Inflammatory macrophage treated with lipopolysaccharide for 4 hours (primary cell): ENCODE measurements at places on chromosomes 4 and X.

- DNase-seq: no peak
These were observed 10.3 kb upstream of the ODAPH start for GRCh38 chr4:75545526-75545925.

DNA sequence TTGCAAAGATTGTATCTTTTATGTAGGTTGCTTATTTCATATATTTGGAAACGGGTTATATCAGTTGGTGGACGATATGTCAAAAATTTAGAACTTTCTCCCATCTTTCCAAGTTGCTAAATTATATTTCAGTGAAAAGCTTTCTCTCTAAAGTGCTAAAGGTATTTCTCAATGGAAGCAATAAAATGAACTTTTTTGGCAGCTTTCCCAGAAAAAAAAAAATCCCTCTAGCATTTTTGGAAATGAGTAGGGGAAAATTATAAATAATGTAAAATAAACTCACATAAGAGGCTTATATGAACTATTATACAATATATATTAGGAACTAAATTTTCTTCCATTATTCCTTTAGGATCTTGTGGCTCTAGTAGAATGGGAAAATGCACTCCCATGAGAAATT, 152.2 kb downstream of the GRID2 start:
- no peak for DNase-seq

DNA sequence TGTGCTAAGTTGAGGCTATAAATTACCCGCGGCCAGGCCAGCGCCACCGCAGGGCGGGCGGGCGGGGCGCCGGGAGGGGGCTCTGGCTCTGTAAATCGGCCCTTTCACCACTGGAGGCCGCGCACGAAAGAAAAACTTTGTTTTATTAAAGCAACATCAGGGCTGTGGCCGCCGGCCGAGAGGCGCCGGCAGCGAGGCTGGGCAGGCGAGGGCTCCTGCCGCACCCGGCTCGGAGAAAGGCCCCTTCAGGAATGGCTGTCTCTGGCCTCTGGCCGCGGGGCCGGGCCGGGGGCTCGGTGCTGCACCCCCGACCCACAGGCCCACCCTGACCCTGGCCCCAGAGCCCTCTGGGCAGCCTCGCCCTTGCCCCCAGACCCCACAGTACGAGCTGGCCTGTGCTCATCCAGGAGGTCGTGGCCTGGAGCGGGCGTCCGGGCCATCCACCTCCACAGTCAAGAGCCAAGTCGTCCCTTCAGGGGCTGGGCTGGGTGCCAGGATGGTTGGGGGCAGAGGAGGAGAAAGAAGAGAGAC, 29.5 kb upstream of the FGFR3 start:
- no peak for DNase-seq

DNA sequence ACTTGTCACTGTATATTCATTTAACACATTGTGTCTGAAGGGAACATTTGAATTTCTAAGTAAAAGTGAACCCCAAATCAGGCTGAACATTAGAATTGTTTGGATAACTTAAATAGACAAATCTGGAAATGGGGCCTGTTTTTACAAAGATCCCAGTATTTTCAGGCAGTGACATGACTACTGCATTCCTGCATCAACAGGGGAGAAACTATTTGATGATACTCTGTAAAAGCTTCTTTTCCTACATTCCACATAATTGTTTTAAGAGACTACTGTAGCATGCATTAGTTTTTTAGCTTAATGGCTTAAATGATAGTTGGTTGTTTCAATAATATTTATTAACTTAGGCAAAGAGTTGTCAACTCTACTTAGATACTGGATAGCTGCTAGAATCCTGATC, 127.0 kb downstream of the PDS5A start:
- DNase-seq: no peak

- no peak for DNase-seq
These were observed 204.9 kb upstream of the GALNT7 start for GRCh38 chr4:172963498-172964294.

GRCh38 chrX:7343181-7343580, 195.2 kb upstream of the PUDP start:
- no peak for DNase-seq

DNA sequence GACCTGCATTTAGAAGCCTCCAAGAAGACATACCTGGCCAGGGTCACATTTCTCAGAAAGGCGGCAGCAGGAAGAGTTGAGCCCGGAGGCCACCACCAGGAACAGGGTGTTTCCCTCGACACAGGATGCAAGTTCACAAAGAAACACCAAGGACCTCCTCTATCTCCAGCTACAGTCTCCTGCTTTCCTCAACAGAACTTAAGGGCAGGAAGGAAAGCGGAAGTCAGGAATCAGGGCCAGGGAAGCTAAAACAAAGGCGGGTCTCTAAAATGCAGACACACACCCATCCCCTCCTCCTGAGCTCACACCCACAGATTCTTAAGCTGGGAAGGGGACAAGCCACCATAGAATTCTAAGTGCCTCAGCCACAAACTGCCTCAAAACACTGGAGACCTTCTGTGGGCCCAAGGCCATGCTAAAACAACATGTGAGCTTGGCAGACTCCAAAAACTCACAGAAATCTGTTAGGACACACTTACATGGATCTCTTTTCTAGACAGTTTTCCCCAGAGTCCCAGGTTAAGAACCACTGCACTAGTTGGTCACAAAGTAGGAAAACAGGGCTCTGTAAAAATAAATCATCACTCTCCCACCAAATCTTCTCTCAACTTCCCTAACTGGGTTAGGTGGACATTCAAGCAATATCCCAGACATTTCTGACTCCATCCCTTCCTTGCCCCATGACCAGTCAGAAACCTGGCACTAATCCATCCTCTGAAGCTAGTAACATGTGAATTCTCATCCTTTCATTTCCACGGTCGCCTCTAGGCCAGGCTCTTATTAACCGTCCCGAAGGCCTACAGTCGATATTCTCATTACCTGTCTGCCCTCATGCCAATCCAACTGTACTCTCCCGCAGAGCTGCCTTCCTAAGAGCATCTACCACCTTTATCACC, 163.2 kb downstream of the APBB2 start:
- no peak for DNase-seq

GRCh38 chr4:143531788-143532491, 18.4 kb downstream of the SMARCA5 start:
- DNase-seq: no peak

DNA sequence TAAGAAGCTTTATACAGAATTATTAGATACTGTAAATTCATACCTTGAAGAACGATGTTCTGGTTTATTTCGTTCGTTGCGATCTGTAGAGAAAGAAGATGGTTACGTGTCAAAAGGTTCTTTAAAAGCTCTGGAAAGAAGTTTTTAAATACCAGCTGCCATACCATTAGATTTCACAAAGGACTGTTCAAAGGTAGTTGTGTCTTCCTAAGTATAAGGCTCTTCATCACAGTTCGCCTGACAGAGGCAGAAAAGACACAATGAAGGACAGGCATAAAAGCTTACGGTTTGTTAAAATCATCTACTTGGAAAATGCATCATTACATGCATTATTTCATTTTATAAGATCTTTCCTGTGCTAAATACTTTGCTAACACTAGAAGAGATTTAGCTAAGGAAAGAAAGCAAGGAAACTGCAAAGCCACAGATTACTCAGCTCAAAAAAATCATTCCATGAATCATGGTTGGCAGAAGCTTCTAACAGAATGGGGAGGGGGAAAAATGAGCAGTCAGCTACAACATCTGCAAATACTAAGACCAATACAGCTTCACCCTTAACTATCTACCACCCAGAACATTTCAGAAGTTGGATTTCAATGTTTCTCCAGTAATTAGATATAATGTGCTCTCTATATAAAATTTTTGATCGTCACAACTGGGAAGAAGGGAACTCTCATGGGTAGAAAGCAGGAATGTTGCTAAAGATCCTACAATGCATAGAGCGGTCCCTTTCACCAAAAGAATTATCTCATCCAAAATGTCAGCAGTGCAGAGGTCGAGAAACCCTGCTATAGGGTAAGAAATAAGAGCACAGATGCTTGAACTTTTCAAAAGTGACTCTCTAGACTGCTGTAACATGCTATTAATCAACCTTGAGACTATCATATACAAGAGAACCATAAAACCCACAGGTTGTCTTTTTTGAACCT, 50.7 kb upstream of the PRSS48 start:
- no peak for DNase-seq

DNA sequence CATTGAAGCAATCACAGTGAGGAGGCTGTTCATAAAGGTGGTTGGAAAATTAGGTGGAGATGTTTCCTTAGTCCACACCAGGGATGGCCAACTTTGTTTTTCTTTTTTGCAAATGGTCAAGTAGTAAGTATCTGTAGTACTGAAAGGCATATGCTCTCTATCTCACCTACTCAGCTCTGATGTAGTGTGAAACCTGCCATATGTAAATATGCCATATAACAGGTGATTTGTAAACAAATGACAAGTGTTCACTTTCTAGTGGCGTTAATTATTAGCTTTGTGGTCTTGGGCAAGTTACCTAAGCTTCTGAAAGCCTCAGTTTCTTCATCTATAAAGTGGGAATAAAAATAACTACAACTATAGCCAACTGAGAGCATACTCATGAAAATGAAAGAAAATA, 421.4 kb upstream of the LCORL start:
- DNase-seq: no peak

GRCh38 chr4:140875746-140876452, 119.7 kb upstream of the TBC1D9 start:
- no peak for DNase-seq

- DNase-seq: no peak
These were observed 231.6 kb downstream of the NR3C2 start for GRCh38 chr4:148210661-148211060.

GRCh38 chr4:169015186-169015623, 5.2 kb upstream of the CBR4 start:
- no peak for DNase-seq

DNA sequence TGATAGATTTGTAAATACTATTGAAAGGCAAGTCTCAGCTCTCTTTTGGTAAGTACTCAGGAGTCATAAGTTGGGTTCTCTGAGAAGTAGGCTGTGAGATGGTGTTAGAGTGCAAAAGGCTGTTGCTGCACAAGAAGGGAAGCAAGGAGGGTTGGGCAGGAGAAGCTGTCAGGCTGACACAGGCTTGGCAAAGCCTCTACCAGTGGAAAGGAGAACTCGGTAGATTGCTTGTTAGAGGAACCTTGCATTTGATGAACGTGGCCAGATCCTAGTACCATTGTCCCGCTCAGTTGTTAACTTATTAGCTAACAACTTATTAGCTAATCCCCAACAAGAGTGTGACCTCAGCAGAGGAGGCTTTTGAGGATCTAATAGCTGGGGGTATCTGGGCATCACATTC, 449.3 kb upstream of the BOD1L1 start:
- no peak for DNase-seq

GRCh38 chrX:42746606-42747005, 31.4 kb downstream of the PPP1R2C start:
- DNase-seq: no peak

DNA sequence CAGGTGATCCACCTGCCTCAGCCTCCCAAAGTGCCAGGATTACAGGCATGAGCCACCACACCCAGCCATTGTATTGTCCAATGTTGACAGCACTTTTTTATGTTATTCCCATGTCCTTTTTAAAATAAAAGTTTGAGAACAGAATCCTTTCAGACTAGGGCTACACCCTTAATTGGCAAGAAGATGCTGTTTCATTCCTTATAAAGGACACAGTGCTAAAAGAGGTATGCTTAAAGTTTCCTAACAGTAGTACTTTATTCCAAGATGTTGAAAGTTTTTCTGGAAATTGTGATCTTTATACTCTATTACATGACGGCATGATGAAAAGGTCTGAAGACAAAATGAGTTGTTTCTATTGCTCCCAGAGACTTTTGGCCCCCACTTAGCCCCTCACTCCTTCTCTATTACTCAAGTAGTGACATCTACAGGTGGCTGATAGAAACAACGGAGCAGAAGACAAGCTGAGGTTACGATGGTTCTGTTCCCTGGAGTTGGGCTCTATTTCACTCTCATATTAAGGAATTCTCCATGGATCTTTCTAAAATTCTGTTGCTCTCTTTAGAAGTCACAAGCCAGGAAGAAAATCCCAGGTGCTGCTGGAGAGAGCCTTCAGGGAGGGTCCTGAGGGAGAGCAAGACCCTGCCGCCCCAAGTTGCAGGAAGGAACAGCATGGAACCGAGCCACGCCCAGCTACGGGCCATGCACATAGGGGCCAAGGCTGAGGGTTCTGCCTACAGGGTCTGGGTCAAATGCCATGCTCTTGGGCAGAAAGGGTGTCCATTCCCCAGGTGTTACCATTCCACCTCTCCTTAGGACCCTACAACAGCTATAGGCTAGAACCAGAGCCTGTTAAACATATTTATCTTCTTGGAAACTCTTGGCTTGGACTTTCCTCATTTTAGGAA, 22.8 kb downstream of the RPL9 start:
- DNase-seq: no peak

DNA sequence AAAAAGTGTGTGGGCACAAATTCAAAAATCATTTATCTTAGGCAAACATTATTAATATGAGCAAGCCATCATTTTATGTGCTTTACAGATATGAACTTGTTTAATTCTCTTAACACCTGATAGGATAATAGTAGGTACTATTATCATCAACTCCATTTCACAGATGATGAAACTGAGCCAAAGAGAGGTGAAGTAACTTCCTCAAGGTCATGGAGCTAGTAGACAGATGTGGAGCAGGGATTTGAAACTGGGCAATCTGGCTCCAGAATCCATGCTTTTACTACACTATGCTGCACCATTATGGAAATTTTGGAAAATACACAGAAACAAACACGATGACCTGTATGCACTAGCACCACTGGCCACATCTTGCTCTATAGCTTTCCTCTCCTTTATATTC, 1.0 kb upstream of the PIN4 start:
- DNase-seq: peak; percentile 10

DNA sequence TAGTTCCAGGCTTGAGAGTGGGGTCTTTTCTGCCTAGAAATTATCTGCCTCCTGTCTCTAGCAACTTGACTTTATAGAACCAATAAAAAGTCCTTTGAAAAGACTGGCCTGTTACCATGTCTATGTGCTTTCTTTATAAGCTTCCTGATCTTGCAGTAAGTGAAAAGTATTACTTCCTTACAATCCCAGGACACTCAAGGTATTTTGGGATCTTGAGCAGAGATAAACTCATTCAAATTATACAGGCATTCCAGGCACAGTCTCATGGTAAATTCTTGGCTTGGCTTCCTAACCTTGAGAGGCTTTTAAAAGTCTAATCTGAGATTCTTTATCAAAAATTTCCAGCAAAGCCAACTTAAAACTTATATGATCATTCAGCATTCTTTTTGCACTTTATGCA, 833.0 kb upstream of the POU3F4 start:
- DNase-seq: no peak

DNA sequence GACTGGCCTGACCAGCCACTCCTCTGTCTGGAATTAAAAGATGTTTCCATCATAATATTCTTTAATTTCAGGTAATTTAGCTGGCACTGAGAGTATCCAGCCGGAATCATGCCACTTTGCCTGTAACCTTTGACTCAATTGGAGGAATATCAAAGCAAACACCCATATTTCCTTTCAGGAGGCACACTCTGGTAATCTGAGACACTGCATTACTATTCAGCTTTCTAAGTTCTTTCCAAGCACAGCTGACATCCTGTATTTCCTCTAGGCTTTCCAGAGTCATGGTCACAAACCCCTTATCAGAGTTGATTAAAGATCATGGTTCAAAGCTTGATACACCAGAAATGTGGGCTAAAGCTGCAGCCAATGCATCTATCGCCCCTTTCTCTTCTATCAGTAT, 29.3 kb downstream of the INTS12 start:
- no peak for DNase-seq
